ENCODE measurements at places on chromosomes 7 and 10.
A peak's percentile ranks its signal among the peaks of the same experiment; 100 is the strongest.

DNA sequence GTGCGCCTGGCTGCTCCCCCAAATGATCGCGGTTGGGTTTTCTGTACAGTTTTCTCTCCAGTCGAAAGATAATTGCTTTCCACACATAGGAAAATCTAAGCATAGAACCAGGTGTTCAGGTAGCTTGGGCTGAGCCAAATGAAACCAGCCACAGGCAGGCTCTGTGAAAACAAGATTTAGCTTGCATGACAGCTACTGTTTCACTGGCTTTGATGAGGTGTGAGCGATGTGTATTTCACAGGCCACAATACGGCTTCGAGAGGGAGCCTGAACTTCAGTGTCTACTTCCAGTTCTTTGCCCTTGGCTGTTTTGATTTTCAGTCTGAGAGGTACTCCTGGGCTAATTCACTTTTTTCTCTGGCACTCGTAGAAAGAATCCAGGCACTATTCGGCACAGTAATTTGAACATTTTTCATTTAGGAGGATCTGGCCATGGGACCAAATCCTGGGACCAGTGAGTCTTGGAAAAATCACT lies 110.5 kb downstream of the JCAD start:
- DNase-seq: no peak

DNA sequence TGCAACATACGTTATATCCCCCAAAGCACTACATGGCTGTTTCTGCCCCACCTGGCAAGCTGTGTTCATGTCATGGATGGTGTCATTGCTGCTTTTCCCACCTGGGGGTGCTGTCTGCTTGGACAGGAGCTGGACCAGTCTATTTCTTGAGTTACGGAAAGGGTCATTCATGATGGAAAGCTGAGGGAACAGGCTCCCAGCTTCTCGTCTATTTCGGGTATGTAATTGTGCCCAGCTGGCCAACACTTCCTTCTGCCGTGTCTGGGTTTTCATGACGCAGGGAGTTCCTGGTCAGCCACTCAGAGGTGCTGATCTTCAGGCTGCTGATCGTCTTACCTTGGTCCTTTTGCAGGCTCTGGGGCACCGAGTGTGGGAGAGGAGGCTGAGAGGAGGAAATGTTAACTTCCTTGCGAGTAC lies 8.6 kb downstream of the BTBD16 start:
- no peak for DNase-seq

GRCh38 chr10:71187197-71187596 lies 25.2 kb upstream of the UNC5B start:
- DNase-seq: no peak

GRCh38 chr10:69757553-69758309 lies 44.0 kb upstream of the COL13A1 start:
- no peak for DNase-seq

DNA sequence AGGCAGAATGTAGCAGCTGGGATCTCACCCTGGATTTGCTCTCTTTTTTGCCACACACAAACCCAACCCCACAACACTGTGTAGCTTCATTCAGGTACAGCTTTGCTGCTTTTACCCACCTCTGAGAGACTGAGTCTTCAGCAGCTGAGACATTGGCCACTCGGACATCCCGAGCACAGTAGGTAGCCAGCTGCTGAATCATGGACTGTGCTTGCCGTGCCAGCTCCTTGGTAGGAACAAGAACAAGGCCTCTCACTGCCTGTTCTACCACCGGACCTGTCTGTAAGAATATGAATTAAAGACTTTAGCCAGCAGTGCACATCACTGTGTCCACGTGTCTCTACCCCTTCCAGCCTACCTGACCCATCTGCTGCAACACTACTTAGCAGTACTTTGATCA lies 937 bp downstream of the DDX56 start:
- no peak for DNase-seq

DNA sequence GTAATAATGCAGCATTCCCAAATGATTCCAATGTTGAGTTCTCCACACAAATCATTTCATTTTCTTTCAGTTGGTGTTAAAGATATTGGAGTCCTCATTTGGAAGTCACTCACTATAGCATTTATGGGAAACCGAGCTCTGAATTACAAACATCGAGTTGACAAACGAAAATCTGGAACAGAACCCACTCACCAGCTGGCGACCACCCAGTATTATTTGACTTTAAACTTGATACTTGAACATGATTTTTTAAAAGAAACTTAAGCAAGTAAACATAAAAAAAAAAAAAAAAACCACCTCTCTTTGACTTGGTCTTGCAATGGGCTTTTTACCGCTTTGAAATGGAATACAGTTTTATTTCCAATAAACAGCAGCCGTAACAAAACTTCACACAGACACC lies 576.6 kb upstream of the C7orf33 start:
- DNase-seq: no peak

GRCh38 chr7:116422683-116423082 lies 76.9 kb upstream of the CAV2 start:
- DNase-seq: no peak

DNA sequence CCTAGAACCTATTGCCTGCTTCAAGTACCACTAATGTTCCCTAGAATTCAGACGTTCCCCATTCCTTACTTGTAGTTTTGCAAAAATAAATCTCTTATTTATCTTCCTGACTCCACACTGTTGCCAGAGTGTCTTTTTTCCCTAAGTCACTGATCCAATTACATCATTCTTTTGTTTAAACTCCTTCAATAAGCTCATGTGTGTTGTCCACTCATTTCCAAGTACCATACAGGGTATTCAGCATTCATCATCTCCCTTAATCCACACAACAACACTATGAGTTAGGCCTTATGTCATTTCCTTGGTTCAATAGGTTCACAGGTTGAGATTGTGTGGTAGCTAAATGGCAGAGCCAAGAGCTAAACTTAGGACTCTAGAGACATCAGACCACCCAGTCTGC lies 119.9 kb upstream of the RHOBTB1 start:
- DNase-seq: no peak

DNA sequence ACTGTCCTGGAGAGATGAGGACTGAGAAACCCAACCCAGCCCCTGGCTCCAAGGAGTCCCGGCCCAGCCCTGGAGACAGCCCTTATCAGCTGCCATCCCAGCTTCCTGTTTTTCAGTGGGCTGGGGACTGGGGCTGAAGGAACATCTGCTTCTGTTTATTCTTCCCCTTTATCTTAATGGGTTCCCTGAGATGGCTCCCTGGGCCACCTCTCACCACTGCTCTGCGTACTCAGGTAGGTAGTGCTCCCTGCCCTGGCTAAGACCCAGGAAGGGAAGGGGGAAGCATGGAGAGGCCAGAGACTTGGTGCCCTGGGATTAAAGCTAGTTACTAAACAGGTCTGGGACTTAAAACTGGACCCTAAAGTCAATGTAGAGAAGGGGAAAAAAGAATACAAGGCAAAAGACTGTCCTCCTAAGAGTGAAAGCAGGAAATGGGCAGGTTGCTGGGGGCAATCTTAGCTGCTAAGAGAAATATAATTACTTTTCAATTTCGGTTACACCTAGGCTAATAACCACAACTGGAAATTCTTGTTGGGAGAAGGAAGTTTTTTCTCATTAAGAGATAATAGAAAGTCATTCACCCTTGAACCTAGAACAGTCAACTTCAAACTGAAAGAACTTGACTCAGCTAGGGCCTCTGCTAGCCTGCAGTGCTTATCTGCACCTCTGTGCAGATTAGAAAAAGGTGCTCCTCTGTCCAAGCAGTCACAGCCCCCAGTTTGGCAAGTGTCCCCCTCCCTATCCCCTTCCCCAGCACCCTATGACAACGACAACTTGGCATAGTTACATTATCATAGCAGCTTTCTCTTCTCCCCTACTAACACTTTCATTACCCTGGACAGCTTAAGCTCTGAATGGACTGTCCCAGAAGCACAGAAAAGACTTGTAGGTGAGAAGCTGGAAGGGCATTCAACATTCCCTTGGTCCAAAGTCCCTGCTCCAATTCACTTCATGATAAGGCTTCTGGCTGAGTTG lies 65.6 kb upstream of the KDM7A start:
- peak; percentile 39 for DNase-seq

DNA sequence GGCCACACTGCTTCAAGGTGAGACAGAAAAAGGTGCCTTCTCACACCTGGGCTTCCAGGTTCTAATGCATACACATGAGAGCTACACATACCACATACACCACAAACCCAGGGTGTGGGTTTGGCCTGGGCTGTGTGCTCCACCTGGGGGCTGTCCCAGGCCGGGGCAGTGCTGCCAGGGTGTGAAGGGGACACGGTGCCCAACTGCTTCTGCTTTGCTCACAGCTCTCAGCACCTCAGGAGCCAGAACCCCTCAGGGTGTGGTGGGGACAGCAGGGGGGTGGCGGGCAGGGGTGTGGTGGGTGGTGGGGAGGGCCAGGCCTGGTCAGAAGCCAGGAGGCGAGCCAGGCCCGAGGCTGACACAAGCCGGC lies 51.1 kb downstream of the TMEM209 start:
- DNase-seq: no peak

DNA sequence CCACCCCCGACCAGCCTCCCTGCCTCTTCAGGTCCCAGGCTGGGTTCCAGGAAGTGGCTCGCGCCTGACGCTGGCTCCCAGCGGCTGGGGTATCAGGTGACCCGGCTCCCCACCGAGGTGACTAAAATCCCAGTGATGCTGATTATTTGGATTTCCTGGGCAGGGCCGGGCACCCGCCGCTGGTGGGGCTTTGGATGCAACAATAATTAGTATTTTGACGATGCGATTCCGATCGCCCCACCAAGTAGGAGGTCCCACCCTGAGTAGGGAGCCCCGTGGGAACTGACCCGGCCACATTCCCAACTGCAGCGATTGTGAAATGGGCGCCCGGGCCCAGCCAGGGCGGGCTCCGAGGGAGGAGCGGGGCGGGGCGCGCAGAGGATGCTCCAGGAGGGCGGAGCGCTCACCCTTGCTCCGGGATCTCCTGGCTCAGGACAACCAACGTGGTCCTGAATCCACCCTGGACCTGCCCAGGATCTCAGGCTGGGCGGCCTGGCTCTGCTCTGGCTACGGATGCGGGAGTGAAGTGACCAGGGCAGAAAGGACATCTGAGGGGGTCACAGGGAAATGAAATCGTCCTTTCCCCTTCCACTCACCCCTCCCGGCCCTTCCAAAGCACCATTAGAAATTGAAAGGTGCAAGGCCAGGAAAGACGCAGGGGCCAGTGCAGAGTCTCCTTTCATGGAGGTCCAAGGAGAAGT lies 32.6 kb downstream of the DUSP5 start:
- peak; percentile 64 for DNase-seq

DNA sequence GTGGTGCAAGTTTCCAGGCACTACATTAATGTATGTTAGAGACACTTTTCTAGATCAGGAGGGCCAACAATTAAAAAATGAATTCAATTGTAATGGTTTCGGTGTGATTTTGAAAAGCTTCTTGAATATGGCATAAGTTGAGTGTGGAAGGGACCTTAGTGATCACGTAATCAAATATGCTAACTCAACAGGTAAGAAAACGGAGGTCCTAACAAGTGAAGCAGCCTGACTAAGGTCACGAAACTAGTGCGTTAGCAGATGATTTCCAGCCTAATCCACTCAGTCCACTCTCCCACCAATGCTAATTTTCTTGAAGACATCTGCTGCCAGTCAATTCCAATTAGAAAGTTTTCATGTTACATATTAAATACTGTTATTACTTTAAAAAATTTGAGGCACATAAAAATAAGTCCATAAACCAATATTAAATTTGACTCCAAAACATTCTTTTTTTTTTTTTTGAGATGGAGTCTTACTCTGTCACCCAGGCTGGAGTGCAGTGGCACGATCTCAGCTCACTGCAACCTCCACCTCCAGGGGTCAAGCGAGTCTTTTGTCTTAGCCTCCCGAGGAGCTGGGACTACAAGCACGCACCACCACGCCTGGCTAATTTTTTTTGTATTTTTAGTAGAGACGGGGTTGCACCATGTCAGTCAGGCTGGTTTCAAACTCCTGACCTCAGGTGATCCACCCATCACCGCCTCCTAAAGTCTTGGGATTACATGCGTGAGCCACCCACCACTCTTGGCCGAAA lies 2.3 kb upstream of the RSBN1L start:
- no peak for DNase-seq

DNA sequence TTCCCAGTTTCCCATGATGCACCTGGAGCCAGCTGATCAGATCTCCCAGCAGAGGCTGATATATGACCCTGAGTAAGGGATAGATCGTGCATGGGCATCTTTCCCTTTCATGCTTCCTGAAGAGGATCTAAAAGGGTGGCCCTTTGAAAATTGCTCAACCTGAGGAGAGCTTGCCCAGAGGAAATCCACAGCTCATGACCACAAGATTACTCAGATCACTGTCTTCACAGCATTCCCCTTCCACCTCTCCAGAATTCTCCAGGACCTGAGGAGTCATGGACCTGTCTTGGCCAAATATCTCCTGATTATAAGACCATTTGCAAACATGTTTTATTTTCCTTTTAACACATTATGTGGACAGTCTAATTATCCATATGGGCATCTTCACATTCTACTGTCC lies 328.1 kb downstream of the LHFPL3 start:
- DNase-seq: no peak

DNA sequence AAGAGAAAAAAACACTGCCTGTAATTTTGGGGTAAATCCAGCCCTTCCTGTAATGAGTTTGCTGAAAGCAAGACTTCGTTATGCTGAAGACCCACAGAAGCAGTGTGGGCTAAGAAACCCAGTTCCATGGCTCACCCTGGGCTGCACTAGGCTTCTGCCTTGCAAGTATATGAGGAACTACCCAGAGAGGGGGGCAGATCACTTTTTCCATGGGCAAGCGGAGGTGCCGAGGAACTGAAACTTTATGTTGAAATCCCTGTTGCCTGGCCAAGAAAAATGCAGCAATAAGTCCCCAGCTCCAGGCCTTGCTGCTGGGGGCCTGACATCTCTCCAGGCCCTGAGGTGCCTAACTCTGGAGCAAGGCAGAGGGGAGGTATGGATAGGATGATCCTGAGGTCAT lies 8.5 kb downstream of the RASSF4 start:
- DNase-seq: peak; percentile 51

GRCh38 chr7:123398921-123399320 lies 135.5 kb downstream of the IQUB start:
- no peak for DNase-seq

- DNase-seq: no peak
Observed at GRCh38 chr10:76396134-76396533, 964.7 kb downstream of the LRMDA start.

- DNase-seq: no peak
Observed at GRCh38 chr10:24519950-24520349, 203.7 kb downstream of the ARHGAP21 start.

Data from heart left ventricle (tissue), 16 donors.